ENCODE measurements at places on chromosomes 3 and 15.

- peak; percentile 59 for DNase-seq
Measured at GRCh38 chr3:183085634-183086390, 13.5 kb downstream of the MCCC1 start.

- DNase-seq: no peak
Measured at GRCh38 chr15:68374168-68374745, 57.7 kb downstream of the ITGA11 start.

DNA sequence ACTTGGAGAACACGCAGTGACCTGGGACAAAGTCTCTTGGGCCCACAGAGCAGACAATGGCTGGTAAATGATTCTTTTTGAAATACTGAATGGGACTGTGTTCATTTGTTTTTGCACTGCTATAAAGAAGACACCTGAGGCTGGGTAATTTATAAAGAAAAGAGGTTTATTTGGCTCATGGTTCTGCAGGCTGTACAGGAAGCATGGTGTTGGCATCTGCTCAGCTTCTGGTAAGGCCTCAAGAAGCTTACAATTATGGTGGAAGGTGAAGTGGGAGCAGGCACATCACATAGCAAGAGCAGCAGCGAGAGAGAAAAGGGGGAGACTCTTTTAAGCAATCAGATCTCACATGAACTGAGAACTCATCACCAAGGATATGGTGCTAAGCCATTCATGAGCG is 321.6 kb downstream of the THSD4 start:
- no peak for DNase-seq

DNA sequence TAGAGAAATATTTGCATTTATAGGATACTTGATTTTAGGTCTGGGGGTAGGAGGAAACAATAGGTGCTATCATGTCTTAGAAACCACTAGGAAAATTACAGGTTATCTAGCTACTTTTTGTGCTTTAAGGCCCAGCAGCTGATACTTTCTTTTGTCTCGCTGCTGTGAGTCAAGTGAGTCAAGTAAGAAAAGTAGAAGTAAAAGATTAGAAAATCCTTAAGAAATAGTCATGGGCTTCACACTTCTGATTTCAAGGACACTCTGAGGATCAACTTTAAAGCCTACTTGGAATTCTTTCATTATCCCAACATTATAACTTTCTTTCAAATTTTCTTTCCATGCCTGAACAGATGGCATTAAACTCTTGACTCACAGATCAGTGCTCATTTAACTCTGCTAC is 95.2 kb upstream of the RBMS3 start:
- no peak for DNase-seq

GRCh38 chr3:47794544-47794943 is 8.4 kb upstream of the DHX30 start:
- no peak for DNase-seq

DNA sequence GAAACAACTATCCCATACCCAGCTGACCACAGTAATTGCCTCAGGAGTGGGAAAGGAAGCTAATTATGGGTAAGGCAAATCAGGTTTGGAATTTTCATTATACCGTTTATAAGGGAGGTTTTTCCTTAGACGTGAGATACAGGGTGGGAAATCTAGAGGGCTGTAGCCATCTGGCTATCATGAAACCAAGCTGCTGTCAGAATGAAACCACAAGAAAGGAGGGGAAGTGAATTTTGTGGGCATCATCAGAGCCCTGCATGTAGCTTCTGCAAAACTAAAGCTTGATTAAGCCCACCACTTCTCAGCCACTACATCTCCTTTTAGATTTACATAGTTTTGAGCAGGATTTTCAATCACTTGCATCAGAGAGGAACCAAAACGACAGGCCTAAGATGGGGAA is 893.5 kb downstream of the TUSC7 start:
- no peak for DNase-seq

- no peak for DNase-seq
Measured at GRCh38 chr3:181881749-181882148, 170.0 kb downstream of the SOX2 start.
